IMR-90 (cell line): ENCODE measurements at places on chromosomes 5 and 9.

DNA sequence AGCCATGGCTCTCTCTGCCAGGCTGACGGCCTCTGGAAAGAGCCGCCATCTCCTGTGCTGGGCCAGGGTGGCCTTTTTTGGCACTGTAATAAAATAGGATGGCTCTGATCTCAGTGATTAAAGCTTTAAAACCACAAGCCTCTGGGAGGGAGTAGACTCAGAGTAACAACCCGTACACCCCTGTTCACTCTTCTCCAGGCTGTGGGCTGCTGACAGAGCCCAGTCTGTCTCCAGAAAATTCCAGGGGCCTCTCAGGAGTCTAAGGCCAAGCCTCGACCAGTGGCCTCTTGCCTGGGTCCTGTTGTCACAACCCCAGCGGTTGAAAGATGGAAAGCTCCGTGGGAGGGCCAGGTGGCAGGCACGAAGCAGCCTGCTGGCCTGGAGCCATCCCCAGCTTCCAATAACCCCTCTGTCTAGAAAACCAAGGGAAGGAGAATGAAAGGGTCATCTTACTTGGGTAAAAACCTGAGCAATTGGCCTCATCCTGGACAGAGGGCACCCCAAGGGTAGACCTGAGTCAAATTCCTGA, 286.7 kb upstream of the ZNF462 start:
- no peaks in the 10 kb centered on the region for H3K36me3 ChIP-seq
- DNase-seq = no peak
- H3K4me1 ChIP-seq = no peaks in the 10 kb centered on the region
- H3K27ac ChIP-seq = no peak overlapping the region
- no peak overlapping the region for H3K4me3 ChIP-seq
- H3K27me3 ChIP-seq = no peaks in the 10 kb centered on the region

DNA sequence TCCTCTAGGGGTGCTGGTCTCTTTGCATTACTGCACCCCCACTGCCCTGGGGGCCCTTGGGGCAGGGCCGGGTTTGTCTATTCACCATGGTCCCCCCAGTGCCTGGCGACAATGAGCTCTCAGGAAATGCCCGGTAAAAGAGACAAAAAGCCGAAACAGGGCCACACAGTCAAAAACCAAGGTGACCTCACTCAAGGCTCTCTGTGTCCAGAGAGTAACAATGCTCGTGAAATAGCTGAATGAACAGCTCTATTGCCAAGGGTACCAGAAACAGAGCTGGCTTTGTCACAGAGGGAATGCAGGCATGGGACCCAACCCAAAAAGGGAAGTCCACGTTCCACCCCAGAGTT, 16.0 kb downstream of the SH3PXD2B start:
- DNase-seq = no peak
- H3K36me3 ChIP-seq = peaks cover 22% of the 10 kb centered on the region; the same call in 1 of the 2 replicates
- peaks cover 23% of the 10 kb centered on the region for H3K4me1 ChIP-seq
- H3K27ac ChIP-seq = no peak overlapping the region
- H3K4me3 ChIP-seq = no peak overlapping the region

- peaks cover 76% of the 10 kb centered on the region for H3K27me3 ChIP-seq
- H3K36me3 ChIP-seq = no peaks in the 10 kb centered on the region
- DNase-seq = no peak
These were observed 14.9 kb upstream of the COL27A1 start for GRCh38 chr9:114140401-114140800.

- H3K4me3 ChIP-seq = peak overlapping the region; percentile 85
- 0 out of 2 replicates have a peak, but pooled peaks cover under 1% of the 10 kb centered on the region for H3K36me3 ChIP-seq
- peak overlapping the region; percentile 97 for H3K27ac ChIP-seq
- H3K27me3 ChIP-seq = no peaks in the 10 kb centered on the region
- peaks cover 6% of the 10 kb centered on the region for H3K4me1 ChIP-seq
These were observed 1.0 kb downstream of the KLF9 start for GRCh38 chr9:70413464-70413798.

- peak; percentile 1 for DNase-seq
- H3K4me3 ChIP-seq = no peak overlapping the region
- no peaks in the 10 kb centered on the region for H3K36me3 ChIP-seq
- H3K27me3 ChIP-seq = no peaks in the 10 kb centered on the region
- H3K27ac ChIP-seq = no peak overlapping the region
- H3K4me1 ChIP-seq = no peaks in the 10 kb centered on the region
These were observed 41.0 kb upstream of the TMEM215 start for GRCh38 chr9:32742296-32742695.

GRCh38 chr9:79020276-79020675, 551.5 kb upstream of the TLE4 start:
- no peak overlapping the region for H3K27ac ChIP-seq
- H3K4me1 ChIP-seq = peaks cover 11% of the 10 kb centered on the region
- H3K36me3 ChIP-seq = no peaks in the 10 kb centered on the region
- no peak overlapping the region for H3K4me3 ChIP-seq
- DNase-seq = no peak

DNA sequence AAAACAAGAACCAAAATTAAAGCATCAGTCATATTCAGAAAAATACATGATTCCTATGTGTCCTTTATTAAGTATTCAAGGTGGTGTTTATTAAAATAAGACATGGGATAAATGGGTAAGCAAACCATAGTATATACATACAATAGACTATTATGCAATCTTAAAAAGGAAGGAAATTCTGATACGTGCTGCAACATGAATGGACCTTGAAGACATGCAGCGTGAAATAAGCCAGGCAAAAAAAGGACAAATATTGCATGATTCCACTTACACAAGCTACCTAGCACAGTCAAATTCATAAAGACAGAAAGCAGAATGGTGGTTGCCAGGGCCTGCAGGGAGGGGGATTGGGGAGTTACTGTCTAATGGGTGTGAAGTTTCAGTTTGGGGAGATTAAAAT, 127.7 kb downstream of the DMAC1 start:
- H3K27me3 ChIP-seq = no peaks in the 10 kb centered on the region
- H3K4me1 ChIP-seq = no peaks in the 10 kb centered on the region
- no peak overlapping the region for H3K27ac ChIP-seq
- no peak for DNase-seq

DNA sequence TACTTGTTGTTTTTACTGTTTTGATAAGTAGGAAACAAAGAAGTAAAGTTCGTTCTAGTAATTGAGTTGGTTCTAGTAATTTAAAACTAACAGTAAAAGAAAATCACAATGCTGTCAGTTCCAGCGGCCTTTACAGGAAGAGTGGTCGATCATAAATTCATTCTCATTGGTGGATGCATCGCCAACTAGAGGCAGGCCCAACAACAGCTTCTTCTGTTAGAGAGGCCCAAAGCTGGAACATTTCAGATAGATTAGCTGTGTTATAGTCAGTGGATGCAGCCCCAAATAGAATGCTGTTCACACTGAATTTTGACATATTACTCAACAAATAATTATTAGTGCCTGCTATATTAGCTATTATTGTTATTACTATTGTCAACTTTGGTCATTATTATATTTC, 80.8 kb downstream of the ARRDC3 start:
- H3K4me1 ChIP-seq = no peaks in the 10 kb centered on the region; the same call in 1 of the 2 replicates
- no peak for DNase-seq
- H3K4me3 ChIP-seq = no peak overlapping the region
- no peak overlapping the region for H3K27ac ChIP-seq

DNA sequence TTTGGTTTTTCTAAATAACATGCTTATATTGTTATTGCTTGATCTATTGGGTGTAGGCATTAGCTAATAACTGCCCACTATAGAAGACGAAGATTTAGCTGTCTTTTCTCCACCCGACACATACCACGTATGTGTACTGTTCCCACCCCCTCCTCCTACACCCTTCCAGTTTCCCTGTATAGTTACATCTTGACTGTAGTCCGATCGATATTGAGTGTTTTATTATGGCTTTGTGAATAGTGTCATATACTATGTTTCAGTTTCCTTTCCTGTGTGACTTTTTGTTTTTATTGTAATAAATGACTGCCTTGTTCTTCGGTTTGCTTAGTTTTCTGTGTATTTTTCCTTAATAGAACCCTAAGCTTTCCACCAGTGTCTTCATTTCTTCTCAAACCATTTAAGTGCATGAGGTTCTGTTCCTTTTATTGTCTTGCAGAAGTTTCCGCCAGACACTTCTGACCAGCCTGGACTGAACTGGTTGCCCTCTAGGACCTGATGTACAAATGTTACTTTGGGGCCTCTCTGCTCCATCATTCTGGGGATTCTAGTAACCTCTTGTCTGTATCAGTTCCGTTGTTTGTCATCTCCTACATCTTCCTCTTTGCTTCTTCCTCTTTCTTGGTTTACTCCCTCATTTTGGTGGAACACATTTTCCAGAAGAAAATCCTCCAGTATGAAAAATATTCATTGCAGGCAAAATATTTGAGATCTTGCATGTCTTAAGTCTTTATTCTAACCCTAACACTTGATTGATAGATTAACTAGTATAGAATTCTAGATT, 61.8 kb downstream of the PRKACG start:
- H3K4me1 ChIP-seq = no peaks in the 10 kb centered on the region
- no peak for DNase-seq
- no peaks in the 10 kb centered on the region for H3K36me3 ChIP-seq
- H3K27ac ChIP-seq = no peak overlapping the region
- H3K4me3 ChIP-seq = no peak overlapping the region
- H3K27me3 ChIP-seq = peaks cover 2% of the 10 kb centered on the region; the same call in 1 of the 2 replicates

- no peak overlapping the region for H3K27ac ChIP-seq
- H3K4me3 ChIP-seq = no peak overlapping the region
- peaks cover 25% of the 10 kb centered on the region for H3K36me3 ChIP-seq
- no peaks in the 10 kb centered on the region for H3K27me3 ChIP-seq
These were observed 25.0 kb downstream of the RRAGA start for GRCh38 chr9:19074229-19074628.
